ENCODE measurements at places on chromosomes 3 and 15. TPM values are rescaled to one million over a fixed set of nuclear protein-coding genes. Genes with fewer than 3 reads are reported as not detected.

RTP3 gene
- not detected for total RNA-seq

TOMM70 gene
- total RNA-seq = 36.9 TPM

GRIP2 gene
- under 0.01 TPM for total RNA-seq

MELTF gene
- total RNA-seq = 0.60 TPM

MKRN3 gene
- total RNA-seq = 0.65 TPM

PLSCR2 gene
- total RNA-seq = not detected

GATA2 gene
- 13.7 TPM for total RNA-seq

PLA2G4E gene
- not detected for total RNA-seq

EFHB gene
- 0.34 TPM for total RNA-seq

C3orf80 gene
- 0.09 TPM for total RNA-seq

ERICH6 gene
- 0.09 TPM for total RNA-seq

ANKRD34C gene
- not detected for total RNA-seq

TTLL13 gene
- total RNA-seq = not detected

MGA gene
- total RNA-seq = 26.7 TPM
